ENCODE measurements at places on chromosomes 2 and 18.
A peak's percentile ranks its signal among the peaks of the same experiment; 100 is the strongest.

GRCh38 chr2:102895376-102895775, 133.5 kb downstream of the TMEM182 start:
- no peak for DNase-seq

DNA sequence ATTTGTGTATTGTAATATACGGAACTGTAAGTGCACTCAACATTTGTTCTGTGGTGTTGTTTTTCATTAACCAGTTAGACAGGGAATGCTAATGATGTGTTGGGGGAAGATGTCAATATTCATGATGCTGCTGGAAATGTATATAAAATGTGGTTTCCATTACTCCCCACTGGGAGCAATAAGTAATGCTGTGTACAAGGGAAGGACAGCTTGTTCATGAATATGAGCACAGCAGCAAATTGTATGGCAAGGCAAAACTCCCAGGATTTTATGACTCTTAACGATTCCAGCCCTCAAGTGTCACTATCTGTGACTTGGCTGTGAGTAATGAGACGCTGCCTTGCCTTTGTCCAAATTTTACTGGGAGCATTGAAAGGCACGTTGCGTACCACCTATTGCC, 312.4 kb upstream of the DDX18 start:
- DNase-seq = no peak

- DNase-seq = no peak
These were observed 618 bp downstream of the POLR2D start for GRCh38 chr2:127857265-127857808.

DNA sequence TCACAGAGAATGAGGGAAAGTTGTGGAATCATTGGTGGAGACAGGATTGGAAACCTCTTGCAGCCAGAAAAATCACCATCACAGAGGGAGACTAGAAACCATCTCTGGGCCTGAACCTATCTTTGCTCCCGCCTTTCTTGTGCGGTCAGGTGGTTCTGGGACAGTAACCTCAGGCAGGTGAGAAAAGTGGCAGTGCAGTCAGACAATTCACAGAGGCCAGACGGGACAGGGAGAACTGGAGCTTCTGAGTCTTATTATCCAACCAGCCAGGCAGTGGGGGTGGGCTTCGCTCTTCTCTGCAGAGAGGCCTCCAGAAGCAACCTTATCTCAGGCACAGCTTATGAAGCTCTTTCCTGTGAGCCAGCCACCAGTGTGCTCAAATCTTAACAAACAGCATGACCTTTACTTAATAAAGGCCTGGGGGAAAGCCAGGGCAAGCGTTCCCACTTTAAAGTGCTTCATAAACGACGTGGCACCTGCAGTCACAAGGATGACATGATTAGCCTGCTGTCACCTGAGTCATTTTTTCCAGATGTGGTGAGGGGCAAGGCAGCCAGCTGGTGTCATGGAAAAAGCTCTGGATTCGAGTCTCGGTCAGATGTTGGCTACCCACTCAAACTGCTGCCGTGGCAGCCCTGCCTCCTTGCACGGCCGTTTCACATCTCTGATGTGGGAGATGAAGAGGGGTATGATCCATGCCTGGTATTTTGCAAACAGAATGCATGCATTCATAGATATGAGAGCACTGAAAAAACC, 109.7 kb downstream of the B3GNT2 start:
- DNase-seq = no peak

GRCh38 chr2:9560628-9561027, 5.0 kb upstream of the ADAM17 start:
- DNase-seq = peak; percentile 87

All from NCI-H187 treated with DMSO at 0.1 percent for 48 hours (cell line).